ENCODE measurements at places on chromosomes 1 and 21.

GRCh38 chr1:3745590-3746381 lies 6.5 kb upstream of the CCDC27 start:
- no peak for DNase-seq

DNA sequence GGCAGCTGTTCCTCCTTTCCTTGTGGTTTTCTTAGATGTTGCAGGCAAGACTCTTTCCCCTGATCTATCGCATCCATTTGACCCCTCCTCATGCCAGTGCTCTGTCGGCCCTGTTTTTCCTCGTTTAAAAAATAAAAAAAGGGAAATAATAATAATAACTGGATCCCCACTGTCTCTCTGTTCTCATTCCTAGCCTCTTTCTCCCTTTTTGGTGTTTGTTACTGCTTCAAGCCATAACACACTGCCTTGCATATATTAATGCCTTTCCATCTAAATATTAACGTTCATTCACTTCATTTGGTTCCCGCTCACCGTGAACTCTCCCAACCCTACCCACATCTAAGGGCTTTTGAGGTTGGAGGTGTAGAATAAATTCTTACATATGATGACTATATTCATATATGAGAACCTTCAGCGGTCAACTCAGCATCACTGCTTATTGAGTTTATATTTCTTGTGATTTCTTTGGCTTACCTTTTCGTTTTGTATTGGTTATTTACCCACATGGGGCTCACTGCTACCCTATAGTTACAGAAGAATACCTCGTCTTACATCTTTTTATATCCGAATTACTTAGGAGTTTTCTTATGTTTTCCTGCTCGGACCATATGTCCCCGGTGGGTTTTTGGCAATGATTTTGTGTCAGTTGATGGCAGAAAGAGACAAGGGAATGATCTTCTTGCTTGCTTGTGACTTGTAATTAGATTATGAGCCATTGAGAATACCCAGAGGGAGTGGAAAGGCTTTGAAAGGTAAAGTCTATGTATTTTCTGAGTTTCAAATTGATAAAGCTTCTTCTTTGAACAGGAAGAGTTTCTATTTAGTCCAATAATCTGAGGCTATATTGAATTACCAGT lies 805 bp downstream of the ATG4C start:
- DNase-seq, result no peak

DNA sequence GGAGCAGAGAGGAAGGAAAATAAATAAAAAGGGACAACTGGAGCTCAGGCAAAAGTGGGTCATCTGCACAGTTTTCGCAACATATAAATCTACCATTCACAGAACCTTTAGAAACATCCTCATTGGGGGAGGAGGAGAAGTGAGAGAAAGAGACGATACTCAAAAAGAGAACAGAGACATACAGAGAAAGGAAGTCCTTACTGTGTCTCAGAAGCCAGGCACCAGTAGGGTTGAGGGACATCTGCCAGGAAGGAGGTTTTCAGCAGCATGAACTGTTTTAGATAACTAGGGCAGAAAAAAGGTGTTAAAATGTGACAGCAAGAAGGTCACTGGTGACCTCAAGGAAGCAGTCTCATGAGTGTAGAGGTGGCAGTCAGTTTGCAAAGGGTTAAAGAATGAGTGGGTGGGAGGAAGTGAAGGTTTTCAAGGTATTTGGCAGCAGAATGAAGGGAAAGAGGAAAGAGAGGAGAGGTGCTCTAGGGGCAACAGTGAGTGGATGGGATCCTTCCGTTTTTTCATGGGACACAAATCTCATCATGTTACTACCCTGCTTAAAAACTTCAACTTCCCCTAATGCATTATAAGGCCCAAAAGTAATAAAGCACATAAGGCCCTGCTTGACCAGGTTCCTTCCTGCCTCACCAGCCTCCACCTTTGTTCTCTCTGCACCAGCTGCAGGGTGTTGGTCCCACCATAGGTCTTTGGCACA lies 9.5 kb downstream of the JAK1 start:
- no peak for DNase-seq

DNA sequence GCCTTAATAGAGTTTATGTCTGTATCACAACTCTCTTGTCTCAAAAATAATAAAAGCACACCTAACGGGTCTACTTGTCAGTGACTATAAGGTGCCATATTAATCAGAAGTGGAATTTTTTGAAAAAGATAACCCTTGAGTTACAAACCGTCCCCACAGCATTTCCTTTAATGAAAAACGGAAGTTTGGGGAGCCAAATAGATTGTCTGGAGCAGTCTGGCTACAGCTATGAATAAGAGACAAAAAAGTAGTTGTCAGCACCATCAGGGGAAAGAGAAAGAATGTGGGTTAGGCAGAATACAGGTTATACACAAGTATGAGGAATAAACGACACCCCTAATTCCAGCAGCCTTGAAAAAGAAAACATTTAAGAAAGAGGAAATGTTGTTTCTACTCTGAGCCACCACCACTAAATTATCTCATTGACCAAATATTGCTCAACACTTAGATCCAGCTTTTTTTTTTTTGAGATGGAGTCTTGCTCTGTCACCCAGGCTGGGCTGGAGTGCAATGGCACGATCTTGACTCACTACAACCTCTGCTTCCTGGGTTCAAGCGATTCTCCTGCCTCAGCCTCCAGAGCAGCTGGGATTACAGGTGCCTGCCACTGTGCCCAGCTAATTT lies 29.4 kb upstream of the USP24 start:
- DNase-seq, result peak; percentile 5

GRCh38 chr1:166351676-166352075 lies 184.9 kb upstream of the FAM78B start:
- no peak for DNase-seq

- DNase-seq, result peak; percentile 51
These were observed 379 bp downstream of the PPCS start for GRCh38 chr1:42456754-42457089.

- no peak for DNase-seq
These were observed 2.1 kb upstream of the RAB3GAP2 start for GRCh38 chr1:220274251-220274855.

DNA sequence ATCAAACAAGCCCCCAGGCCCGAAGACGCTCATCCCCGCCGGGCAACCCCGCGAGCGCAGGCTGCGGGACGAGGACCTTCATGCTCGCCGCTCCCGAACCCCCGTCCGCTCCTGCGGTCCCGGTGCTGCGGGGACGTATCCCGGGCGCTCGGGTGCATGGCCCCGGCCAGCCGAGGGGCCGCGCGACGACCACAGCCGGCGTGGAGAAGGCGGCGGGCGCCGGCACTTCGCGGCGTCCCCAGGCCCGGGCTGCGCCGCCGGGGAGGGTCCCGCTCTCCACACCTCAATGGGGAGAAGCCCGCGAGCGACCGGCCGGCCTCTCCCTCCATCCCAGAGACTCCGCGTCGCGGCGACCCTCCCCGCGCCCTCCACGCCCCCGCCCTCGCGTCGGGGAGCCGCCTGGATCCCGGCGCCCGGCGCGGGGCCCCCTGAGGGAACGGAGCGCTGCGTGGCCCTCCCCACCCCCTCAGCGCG lies 401 bp downstream of the ERRFI1 start:
- no peak for DNase-seq

DNA sequence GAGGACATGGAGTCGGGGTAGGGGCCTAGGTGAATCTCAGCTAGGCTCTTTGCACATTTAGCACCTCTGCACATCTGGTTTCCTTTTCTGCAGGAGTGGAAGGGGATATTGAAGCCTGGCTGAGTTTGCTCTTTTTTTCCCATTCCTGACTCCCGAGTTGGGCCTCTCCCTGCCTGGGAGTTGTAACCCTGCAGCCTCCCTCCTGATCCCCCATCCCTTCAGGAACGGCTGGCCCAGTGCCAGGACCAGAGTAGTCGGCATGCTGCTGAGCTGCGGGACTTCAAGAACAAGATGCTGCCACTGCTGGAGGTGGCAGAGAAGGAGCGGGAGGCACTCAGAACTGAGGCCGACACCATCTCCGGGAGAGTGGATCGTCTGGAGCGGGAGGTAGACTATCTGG lies 836 bp downstream of the OLFML3 start:
- DNase-seq, result peak; percentile 33

DNA sequence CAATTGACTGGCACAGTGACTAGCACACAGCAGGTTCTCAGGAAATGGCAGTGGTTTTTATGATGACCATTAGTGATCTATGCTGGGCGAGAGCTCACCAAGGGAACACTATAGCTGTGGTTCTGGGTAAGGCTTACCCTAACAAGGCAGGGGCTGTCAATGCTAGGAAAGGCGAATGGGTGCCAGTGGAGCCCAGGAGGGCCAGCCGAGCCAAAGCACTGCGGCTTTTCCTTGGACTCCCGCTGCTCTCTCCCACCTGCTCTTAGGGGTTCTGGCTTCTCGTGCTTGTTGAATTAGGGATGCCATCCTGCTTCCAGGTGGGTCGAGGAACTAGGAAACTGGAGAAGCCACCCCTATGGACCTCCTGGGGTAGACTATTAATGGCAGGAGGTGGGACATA lies 10.0 kb upstream of the A3GALT2 start:
- DNase-seq, result no peak

DNA sequence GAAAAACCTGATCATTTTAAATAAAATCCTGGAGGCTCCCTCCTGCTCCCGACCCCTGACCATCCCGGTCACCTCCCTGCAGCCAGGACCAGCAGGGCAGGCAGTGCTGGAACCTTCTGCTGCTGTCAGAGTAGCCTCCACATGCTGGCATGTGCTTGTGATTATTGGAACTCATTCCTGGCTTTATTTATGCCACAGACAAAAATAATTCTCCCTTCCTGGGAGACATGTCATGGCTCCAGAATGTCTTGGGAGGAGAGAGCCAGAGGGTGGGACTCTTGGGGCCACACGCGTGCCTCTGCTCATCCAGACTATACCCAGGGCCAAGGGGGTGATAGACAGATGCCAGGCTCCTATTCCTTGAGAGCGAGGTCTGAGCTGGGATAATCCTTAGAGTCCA lies 183.6 kb upstream of the RAB4A start:
- DNase-seq, result no peak

GRCh38 chr1:50989694-50990093 lies 19.6 kb downstream of the CDKN2C start:
- DNase-seq, result peak; percentile 79

GRCh38 chr21:19999369-20000272 lies 998.6 kb upstream of the NCAM2 start:
- DNase-seq, result no peak

DNA sequence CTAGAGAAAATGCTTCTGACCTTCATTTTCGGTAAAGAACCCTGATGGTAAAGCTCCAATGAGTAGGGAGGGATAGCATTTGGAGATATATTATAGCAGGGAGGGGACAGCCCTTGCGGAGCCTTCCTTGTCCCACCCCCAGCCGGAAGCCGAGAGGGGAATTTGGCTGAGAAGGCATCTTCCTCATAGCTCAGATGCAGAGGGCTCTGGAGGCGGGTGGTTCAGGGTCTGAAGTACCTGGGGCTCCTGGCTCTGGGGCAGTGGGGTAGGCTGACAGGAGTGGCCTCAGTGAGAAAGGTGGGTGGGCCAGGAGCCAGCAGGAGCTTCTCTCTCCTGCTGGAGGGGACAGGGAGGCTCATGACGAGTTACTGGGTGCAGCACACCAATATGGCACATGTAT lies 88.0 kb upstream of the IFFO2 start:
- no peak for DNase-seq

GRCh38 chr1:210624722-210625121 lies 296.0 kb downstream of the HHAT start:
- no peak for DNase-seq

- peak; percentile 36 for DNase-seq
These were observed 1.2 kb downstream of the RUNX3 start for GRCh38 chr1:24928689-24929397.

DNA sequence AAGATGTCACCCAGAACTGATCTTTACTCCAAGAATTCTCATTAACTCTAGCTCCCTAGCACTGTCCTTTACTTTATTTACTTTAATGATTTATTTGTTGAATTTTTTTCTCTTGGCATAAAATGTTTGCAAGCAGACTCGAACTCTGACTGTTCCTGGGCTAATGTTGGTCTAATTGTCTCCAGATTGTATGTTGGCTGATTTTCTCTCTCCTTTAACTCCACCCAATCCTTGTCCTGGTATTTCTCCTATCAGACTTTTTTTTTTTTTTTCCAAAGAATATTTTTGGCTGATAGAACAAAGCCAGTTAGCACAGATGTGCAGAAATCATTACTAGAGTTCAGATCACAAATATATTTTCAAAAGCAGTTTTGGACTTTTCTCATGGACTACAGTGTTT lies 82.6 kb downstream of the ATF6 start:
- peak; percentile 51 for DNase-seq

DNA sequence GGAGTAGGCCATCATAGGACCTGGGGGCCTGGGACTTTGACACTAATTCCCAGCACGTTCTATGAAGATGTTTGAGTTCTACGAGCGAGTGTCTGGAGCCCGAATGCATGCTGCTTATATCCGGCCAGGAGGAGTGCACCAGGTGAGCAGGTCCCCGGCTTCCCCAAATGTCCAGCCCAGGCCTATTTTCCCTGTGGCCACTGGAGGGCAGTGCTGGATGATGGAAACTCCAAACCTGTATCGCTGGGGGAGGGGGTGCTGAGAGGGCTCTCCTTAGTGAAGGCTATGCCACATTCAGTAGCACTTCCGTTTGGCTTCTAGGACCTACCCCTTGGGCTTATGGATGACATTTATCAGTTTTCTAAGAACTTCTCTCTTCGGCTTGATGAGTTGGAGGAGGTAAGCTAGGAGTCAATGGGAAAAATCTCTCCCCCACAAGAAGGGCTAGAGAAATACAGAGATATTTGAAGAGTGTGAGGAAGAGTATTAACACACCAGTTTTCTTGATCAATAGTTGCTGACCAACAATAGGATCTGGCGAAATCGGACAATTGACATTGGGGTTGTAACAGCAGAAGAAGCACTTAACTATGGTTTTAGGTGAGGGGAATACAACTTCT lies 5.2 kb upstream of the FCER1G start:
- DNase-seq, result peak; percentile 55

DNA sequence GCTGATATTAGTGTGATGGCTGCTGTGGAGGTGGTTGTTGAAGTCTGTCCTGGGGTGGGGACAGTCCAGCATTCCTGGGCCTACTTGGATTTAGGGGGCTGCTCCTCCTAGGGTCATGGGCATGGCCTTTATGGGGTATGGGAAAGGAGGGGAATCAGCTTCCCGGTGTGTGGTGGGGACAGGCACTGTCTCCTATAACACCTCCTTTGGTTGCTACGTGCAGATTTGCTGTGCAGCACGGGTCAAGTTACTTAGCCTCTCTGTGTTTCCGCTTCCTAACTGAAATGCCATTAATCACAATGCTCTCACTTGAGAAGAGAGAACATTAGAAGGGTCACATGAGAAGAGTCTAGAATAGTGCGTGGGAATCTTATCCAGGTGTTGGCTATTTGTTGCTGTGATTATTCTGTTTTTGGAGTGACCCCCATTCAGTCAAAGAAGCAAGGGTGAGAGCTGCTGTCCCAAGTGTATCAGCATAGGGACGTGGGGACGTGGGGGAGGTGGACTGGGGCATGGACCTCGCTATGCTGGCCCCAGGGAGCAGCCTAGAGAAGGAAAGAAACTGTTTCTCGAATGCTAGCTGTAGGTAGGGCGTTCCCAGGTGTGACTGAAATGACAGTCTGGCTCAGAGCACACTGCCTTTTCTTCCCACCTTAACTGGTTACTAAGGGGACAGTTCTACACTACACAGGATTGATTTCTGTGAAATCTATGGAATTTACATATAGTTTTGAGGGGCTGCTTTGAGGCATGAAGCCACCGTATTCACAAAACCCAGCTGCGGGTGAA lies 19.9 kb downstream of the SOX13 start:
- no peak for DNase-seq
